ENCODE measurements at places on chromosomes 13 and 19.

- no peak for DNase-seq
Observed at GRCh38 chr13:99044764-99045163, 66.9 kb upstream of the DOCK9 start.

GRCh38 chr19:31985001-31985605, 360.3 kb upstream of the ZNF507 start:
- DNase-seq: no peak

- no peak for DNase-seq
Observed at GRCh38 chr19:4997297-4997696, 28.4 kb downstream of the KDM4B start.

- DNase-seq: no peak
Observed at GRCh38 chr19:15195371-15196334, 5.1 kb downstream of the NOTCH3 start.

DNA sequence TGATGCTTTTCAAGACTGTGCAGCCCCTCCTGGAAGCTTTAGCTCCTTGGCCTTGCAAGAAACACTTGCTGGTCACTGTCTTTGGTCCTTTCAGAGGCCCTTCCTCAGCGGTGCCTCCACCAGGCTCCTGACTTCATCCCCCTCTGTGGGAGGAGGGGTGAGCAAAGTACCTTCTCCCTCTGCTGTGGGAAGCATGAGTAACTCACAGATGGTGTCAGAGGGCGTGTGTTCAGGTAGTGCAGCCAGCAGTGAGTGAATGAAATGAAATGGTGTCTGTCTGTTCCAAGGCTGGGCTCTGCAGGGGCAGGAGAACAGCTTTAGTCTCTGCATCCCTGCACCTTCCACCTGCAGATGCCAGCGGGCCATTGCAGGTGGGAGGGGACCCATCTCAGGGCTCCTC, 102.9 kb downstream of the SHISA2 start:
- DNase-seq: no peak

GRCh38 chr13:97124915-97125809, 97.0 kb upstream of the MBNL2 start:
- DNase-seq: no peak

GRCh38 chr19:3615524-3616135, 9.0 kb upstream of the TBXA2R start:
- DNase-seq: no peak

- no peak for DNase-seq
Observed at GRCh38 chr13:67642657-67643056, 412.5 kb upstream of the PCDH9 start.
